T-cell (primary cell): ENCODE measurements at places on chromosomes 4 and X.

GRCh38 chr4:113474017-113474416, 287.5 kb downstream of the CAMK2D start:
- no peak for DNase-seq

- no peak for DNase-seq
Measured at GRCh38 chr4:84971319-84971932, 4.9 kb upstream of the WDFY3 start.

DNA sequence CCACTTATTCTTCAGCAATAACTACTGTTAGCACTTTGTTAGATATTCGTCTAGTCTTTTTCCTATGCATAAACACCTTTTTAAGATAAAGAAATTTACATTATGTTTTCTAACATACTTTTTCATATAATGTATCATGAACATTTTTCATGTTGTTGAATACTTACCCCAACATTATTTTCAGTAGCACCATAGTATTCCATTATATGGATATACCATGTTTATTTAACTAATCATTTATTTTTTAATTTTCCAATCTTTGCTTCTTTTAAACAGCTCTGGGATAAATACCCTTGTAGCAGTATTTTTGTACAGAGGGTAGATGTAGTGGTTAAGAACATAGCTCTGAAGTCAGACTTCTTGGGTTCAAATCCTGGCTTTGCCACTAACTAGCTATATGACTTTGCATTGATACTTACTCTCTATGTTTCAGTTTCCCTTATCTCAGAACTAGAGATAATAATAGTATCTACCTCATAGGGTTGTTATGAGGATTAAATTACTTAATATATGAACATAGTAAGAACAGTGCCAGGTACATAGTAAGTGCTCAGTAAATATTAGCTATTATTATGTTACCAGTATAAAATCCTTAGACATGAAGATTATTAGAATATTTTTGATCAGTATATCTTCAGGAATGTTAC, 11.3 kb downstream of the EXOC1 start:
- DNase-seq: no peak

DNA sequence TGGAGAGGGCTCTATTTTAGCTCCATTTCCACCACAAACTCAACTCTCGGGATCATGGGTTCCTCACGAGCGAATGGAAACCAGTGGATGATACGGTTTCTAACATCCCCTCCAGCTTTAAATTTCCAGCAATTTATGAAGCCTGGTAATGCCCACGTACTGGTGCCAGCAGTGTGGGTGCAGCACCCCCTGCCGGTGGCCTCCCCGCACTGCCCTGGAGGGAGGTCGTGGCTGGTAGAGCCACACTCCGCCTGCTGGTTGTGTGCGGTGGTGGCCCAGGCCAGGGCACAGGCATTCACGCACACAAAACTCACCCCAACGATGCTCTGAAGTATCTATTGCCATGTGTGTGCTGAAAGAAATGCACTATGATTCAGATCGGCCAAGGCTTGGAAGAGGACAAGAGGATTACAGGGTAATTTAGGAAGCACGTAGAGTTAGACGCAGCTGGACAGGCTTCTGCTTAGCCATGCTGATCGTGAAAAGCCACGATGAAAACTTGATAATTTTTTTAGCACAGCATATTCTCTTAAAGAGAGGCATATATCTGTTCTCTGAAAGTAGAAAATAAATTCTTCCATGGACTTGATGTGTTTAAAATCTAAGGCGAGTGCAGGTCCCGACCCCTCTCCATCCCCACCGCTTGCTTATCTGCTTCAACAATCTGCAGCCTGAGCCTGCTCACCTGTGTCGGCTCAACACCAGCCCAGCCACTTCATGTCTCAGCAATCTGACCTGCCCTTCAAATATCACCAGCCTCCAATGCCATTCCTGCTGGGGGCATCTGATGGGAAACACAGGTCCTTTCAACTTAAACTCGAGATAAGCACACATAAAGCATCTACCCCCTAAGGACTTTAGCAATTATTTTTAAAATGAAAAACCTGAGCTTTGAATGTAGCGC, 59.1 kb downstream of the SCD5 start:
- peak; percentile 26 for DNase-seq

DNA sequence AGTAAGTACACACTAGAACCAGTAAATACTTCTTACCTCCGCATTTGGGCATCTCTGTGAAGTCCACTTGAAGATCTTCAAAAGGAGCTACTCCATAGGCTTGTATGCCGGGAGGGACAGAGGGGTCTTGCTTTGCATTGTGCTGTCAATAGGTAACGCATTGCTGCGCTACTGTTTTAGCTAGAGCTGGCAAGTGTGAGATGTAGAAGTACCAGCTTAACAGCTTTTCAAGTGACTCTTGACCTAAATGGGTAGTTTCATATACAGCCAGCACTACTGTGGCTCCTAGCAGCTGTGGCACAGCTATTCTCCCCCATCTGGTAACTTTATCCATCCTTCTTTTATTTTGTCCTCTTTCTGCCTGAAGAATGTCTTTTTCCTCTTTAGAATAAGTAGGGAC, 205.3 kb upstream of the KLF8 start:
- DNase-seq: no peak

DNA sequence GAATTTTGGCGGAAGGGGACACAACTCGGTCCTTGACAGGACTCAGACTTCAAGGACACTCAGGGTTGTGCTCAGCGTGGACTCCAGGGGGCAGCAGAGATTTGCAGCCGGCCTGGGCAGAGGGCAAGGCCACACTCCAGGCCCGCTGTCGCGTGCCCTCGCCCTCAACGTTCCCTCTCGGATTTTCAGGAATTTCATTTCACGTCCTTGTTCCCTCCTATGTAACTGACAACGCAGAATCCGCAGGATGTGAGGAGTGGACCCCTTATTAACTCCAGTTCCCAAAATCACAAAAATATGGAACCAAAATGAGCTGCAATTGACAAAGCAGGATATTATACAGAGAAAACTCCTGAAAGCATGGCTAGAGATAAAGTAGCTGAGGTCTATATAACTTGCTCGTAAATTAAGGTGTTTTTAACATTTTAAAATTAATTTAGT, 21.0 kb upstream of the DCTD start:
- peak; percentile 32 for DNase-seq

- no peak for DNase-seq
Measured at GRCh38 chrX:56784666-56785065, 55.6 kb downstream of the NBDY start.

DNA sequence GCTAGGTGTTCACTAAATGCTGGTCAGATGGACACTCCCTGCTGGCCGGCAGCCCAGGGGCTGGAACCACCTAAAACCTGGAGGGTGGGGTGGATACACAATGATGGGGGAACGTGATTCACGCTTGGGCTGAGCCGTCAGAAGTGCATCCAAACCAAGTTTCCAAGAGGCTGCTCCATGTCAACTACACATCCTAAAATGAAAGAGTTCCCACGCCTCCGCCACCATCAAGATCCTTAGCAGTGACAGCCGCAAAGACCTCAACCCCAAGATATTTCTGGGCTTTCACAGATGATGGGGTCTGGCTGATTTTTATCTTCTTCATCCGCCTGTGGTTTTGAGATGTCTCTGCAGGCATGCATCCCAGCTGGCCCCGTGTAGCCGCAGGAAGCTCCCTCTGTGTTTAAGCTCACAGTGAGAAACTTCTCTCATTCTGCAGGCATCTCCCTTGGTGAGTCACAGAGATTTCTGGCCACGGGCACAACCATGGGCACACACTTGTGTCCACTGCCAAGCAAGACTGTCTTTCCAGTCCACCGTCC, 84.4 kb downstream of the HTRA3 start:
- no peak for DNase-seq

DNA sequence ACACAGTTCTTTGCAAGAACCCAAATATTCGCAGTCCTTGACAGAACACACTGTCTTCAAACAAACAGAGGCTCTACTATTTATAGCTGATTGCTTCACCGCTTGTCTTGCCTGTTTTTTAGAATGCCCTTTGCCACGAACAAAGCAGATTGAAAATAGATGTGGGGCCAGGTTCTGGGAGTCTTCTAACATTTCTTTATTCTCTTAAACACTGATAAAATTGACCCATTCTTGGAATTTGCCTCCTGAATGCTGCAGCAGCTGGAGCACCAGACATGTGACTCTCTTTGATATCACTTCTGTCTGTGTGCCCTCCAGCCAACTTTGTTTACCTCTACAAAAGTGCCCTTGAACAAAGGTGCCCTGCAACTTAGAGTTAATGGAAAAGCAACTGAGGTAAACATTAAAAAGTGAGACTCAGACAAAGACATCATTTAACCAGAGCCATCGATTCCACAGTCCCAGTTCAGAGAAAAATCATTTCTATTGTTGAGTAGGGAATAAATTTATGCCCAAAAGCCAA, 64.2 kb upstream of the SPP1 start:
- no peak for DNase-seq

DNA sequence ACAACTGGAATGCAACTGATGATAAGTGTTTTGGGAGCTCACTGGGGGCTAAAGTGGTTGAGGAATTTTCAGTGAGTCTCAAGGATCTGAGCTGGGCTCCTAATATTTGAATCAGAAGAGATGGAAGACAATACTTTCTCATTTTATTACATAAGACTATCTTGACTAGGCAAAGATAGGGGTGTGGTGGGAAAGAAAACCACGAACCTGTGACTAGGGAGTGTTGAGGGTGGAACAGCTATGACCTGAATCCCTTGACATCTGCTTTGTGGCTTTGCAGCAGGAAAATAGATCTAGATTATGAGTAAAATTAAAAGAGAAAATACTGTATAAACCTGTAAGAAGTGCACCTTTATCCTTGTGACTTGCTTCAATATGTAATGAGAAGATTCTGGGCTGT, 295.1 kb upstream of the TEX13A start:
- no peak for DNase-seq

DNA sequence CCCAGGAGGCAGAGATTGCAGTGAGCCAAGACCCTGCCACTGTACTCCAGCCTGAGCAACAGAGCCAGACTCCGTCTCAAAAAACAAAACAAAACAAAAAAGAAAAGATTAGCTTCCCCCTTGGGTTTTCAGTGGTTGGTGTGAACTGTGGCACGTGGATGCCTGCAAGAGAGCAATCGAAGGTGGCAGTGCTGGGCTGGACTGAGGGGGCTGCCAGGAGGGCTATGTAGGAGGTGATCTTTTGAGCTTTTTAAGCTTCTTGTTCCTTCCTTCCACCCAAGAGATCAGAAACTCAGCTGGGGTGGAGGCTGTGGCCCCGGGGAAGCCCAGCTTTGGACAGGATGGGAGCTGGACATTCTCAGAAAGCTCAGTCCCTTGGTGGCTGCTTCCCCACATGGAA, 49.6 kb downstream of the PRPS1 start:
- DNase-seq: no peak

GRCh38 chrX:101232316-101232715, 12.7 kb downstream of the DRP2 start:
- DNase-seq: no peak

GRCh38 chr4:88794952-88795351, 97.3 kb upstream of the NAP1L5 start:
- DNase-seq: no peak

GRCh38 chr4:69617083-69617694, 22.3 kb downstream of the UGT2A2 start:
- no peak for DNase-seq

- DNase-seq: no peak
Measured at GRCh38 chr4:185872747-185873380, 60.9 kb upstream of the SORBS2 start.

- no peak for DNase-seq
Measured at GRCh38 chrX:109301177-109301576, 180.7 kb downstream of the GUCY2F start.

GRCh38 chr4:154208424-154208823, 283.2 kb downstream of the DCHS2 start:
- DNase-seq: no peak

GRCh38 chr4:149896432-149896831, 80.8 kb upstream of the IQCM start:
- DNase-seq: no peak

- DNase-seq: no peak
Measured at GRCh38 chr4:164060456-164060855, 566.0 kb downstream of the TMA16 start.

DNA sequence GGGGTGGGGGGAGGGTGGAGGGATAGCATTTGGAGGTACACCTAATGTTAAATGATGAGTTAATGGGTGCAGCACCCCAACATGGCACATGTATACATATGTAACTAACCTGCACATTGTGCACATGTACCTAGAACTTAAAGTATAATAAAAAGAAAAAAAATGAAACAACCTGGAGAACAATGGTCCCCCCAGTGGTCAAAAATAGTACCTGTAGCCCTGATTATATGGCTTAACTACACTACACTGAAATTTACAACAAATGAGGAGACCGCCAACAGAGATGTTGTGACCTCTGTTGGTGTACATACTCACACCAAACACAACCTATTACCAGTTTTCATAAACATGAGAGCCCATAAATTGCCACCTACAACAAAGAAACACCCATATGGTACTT, 7.3 kb upstream of the MAGEE1 start:
- no peak for DNase-seq

DNA sequence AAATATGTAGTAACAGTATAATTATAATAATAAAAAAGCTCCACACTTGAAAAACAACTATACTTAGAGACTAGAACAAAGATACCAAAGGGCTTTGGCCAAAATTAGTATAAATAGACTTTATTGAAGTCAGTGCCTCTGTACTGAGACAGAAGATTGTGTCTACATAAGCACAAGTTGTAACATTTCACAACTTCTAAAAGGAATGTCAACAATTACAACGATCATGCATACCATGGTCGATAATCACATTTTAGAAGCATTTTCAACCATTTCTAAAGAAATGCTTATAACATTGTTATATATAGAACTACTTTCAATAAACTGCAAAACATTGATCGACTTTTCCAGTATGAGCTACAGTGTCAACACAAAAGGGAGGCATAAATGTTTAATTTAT, 57.0 kb downstream of the DHX15 start:
- no peak for DNase-seq

- no peak for DNase-seq
Measured at GRCh38 chr4:159632031-159632430, 529.2 kb downstream of the RAPGEF2 start.

- no peak for DNase-seq
Measured at GRCh38 chrX:31658360-31658759, 586.5 kb upstream of the FTHL17 start.
